ENCODE measurements at places on chromosomes 12 and 14. TPM values are rescaled to one million over a fixed set of nuclear protein-coding genes. Genes with fewer than 3 reads are reported as not detected.

STXBP6 gene
- total RNA-seq: 0.18 TPM

ADAMTS20 gene
- total RNA-seq: not detected

MDGA2 gene
- not detected for total RNA-seq

E2F7 gene
- 2.0 TPM for total RNA-seq

RBP5 gene
- not detected for total RNA-seq

OAS2 gene
- 27.8 TPM for total RNA-seq

NRXN3 gene
- total RNA-seq: not detected

BIN2 gene
- 20.9 TPM for total RNA-seq

HOXC9 gene
- total RNA-seq: not detected

LHX5 gene
- total RNA-seq: not detected

ACSM4 gene
- total RNA-seq: not detected

Measured in activated T-cell treated with anti-CD3 and anti-CD28 coated beads, Interleukin-2, amount 50 U/mL, for 4 hours (primary cell).